ENCODE measurements at places on chromosomes 16 and 17.
A peak's percentile ranks its signal among the peaks of the same experiment; 100 is the strongest.

DNA sequence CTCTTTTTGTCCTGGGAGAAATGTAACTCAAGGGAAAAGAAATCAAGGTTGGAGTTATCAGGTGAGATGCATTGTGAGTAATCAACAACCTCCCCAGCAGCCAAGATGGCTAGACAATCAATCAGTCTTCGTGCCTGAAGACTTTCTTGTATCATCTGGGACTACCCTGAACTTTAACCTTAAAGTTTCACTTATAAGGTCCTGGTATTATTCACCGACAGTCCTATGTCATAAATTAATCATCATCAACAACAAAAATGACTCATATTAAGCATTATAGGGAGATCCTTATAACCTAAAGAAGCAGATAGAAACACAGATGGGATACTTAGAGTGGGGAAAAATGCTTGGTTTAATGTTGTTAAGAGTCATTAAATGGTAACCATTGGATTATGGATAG is 7.7 kb upstream of the TEKT3 start:
- DNase-seq = no peak

DNA sequence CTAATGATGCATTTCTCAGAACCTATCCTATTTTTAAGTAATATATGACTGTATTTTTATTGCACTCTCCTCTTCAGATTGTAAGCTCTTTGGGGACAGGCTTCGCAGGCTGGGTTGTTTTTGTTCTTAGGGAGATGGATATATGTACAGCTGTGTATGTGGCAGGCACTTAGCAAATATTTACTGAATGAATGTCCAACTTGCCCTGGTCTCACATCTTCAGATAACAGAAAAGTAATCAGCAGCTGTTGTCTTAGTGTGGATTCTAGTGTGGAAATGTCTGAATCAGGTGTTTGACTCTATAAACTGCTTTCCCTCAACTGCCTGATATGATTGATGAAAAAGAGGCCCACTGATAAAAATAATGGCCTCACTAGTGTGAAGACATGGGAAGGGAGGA is 47.1 kb upstream of the SLC12A3 start:
- DNase-seq = no peak

DNA sequence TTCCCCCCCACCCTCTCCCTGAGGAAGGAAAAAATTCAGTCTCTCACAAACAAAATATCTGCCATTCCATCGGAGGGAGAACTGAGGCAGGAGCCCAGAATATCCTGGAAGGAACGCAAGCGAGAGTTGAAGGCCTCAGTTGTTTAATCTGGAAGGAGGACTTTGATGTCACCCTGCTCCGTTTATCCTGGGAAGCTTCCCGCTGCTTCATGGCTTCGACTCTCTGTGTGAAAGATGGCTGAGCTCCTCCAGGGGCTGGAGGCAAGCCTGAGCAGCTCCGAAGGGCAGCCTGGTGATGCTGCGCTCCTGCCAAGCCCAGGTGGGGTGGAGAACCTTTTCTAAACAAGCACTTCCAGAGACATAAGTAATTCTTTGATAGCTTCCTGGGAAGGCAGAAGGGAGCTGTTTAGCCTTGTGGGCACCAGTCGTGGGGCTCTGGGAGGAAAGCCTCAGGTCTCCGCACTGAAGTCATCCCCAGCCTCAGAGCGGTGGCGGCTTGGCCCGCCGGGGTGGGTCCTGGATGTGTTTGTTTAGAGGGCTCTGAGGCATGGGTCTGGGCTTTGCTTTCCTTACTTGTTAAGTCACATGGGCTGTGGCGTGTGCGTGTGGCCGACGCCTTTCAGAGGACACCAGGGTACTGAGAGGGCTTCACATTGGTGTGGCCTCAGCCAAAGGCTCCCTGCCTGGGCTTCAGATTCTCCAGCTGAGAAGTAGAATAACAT is 7.9 kb downstream of the NKD1 start:
- DNase-seq = no peak

DNA sequence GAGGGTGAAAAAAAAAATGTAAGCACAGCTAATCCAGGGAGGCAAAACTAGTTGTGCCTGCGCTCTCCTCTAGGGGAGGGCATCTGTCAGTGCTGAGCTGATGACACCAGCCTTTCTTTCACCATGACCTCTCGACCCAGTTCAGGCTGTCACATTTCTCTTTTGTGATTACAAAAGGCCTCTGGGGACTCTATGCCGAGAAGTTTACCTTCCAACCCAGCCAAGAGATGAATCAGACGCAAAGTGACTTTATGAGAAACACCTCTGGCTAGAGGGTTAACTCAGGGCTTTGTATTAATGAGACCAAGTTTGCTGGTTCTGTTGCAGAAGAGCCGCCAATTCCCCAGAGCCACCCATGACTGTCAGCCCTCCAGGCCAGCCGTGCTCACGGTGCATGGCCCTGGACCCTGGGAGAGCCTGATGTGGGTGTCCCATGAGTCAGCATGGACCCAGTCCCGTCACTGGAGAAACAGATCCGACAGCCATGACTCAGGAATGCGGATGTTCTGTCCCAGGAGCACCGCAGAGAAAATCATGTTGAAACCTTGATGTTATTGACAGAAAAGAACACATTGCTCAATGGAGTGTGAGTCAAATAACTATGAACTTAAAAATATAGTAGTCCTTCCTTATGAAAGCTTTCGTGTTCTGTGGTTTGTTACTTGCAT is 437.2 kb downstream of the HS3ST3B1 start:
- DNase-seq = peak; percentile 100

DNA sequence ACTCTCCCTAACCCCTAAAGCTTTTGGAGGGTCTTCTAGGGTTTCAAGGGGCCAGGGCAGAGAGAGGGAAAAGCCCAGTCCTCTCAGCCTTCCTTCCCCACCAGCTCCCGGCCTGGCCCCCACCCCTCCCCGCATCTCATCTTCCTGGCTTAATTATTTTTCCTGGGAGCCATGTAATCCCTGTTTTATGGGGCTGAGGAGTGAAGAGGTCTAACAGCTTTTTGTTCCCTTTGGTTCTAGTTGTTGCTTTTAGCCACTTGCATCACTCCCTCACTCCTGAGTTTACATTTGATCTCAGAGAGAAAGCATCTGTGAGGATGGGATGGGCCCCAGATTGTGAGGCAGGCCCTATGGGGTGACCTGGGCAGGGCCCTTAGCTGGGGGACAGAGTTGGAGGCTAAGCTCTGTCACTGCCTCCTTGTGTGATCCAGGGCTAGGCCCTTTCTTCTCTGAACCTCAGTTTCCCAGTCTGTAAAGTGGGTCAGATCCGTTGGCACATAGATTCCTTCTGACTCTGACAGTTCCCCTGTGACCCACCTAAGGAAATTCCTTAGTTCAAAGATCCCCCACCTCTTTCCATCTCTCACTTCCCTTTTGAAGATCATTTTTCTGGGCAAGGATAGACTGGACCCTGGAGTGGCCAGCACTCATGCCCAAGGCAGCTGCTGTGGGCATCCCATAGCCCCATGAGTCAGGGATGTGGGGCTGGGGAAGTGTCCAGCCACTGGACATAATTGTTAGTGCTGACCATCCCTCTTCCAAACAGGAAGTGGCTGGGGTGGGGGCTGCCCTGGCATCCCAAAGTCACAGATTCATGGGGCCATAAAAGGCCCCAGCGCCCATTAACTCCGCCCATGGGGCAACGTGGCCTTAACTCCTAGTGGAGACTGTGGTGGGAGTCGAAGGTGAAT is 20.1 kb downstream of the UNC119 start:
- no peak for DNase-seq

GRCh38 chr17:49571764-49572163 is 3.9 kb upstream of the NXPH3 start:
- no peak for DNase-seq

GRCh38 chr17:57755480-57756070 is 10.5 kb upstream of the CCDC182 start:
- no peak for DNase-seq

DNA sequence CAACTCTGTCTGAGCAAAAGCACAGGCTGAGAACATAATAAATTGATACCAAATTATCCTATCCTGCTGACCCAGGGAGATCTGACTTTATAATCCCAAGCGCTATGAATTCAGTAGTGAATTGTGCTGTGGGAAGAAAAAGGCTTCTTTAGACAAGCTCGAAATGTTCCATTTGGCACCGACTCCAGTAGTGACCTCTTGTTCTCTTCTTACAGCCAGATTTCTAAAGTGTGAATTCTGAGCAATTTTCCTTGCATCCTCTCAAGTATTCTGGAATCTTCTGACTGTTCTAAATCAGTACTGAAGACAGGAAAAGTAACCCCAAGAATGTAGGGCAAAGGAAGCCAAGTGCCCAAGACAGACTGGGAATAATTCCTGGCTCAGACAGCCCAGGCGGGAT is 58.2 kb downstream of the CDYL2 start:
- DNase-seq = peak; percentile 10

DNA sequence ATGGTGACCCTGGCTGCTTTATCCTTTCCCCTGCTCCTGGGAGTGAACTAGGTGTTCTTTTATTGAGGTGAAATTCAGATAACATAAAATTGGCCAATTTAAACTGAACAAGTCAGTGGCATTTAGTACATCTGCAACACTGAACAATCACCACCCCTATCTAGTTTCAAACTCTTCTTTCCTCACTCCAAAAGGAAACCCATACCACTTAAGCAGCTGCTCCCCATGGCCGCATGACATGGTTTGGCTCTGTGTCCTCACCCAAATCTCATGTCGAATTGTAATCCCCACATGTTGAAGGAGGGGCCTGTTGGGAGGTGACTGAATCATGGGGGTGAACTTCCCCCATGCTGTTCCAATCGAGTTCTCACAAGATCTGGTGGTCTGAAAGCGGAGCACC is 154.1 kb downstream of the STX8 start:
- no peak for DNase-seq

- no peak for DNase-seq
These were observed 256.1 kb upstream of the RPL38 start for GRCh38 chr17:73947281-73947965.

DNA sequence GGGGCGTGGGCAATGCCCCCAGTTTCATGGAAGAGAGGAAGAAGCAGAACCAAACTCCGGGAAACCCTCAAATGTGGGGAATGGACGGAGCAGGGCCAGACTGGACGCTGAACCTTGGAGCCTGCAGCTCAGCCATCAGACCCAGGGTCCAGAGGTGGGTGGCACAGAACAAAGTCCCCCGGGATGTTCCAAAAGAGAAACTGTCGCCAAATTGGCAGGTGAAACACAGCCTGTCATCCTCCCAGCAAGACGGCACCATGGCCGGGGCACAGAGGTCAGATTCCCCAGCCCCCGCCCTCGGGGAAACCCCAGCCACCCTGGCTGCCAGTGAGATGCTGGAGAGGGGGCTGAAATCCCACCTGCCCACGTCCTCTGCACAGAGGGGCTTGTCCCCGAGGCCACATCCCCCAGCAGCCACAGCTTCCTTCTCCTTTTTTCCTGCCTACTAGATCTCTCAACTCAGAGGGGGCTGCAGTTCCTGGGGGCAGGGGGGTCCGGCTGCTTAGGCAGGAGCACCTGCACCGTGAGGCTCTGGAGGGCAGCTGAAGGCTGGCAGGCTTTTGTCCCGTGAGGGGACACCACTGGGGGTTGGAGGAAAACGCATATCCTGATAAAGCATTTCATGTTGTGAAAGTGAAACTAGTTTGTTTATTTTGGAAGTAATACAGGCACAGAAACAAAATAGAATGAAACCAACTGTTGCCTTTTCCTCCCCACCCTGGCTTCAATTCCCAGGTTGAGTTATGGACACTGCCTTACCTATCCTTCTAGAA is 1.2 kb upstream of the SECTM1 start:
- no peak for DNase-seq

- DNase-seq = no peak
These were observed 30.1 kb upstream of the SNN start for GRCh38 chr16:11638140-11638539.

DNA sequence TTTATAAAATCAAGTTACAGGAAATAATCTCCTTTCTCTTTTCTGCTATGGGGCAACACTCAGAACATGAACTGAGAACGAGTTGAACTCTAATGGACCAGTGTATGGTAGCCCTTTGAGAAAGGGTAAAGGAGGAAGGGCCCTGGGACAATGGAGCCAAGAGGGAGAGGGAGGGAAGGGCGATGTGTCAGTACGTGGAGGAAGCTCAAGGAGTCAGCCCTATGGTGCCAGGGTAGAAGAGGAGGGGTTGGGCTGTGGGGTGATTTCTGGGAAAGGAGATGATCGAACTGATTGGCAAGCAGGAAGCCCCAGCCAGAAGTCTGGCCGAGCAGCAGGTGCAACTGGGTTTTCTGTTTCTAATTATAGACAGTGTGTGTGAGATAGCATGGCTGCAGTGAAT is 4.3 kb upstream of the WIPI1 start:
- DNase-seq = no peak

DNA sequence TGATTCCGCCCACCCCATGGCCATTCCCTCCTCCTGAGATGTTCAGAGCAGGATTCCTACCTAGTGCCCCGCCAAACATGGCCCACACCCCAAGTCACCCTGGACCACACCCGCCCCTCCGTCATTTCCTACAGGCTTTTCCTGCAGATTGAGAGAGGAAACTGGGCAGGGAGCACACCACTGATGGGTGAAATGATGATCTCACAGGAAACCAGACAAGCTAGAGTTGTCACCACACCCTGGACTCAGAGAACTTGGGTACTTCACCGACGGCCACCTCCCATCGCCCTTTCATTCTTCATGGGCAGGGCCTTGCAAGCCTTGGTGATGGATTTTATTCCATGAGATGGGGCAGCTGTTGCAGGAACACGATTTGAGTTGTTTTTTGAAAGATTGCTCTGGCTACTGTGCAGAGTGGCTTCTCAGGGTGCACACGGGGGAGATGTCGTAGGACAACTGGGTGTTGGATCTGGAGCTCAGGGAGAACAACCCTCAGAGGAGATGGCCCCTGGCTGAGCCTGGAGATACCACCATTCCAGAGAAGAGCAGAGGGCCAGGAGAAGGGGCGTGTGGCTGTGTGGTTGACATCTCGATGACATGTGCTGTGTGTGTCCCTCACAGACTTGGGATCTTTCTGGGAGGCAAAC is 7.4 kb upstream of the B9D1 start:
- DNase-seq = no peak

- DNase-seq = no peak
These were observed 1.4 kb upstream of the PITPNA start for GRCh38 chr17:1563786-1564613.

GRCh38 chr16:4602331-4602730 is 12.4 kb downstream of the UBALD1 start:
- no peak for DNase-seq

- DNase-seq = no peak
These were observed 2.4 kb upstream of the NACA2 start for GRCh38 chr17:61593426-61593825.

DNA sequence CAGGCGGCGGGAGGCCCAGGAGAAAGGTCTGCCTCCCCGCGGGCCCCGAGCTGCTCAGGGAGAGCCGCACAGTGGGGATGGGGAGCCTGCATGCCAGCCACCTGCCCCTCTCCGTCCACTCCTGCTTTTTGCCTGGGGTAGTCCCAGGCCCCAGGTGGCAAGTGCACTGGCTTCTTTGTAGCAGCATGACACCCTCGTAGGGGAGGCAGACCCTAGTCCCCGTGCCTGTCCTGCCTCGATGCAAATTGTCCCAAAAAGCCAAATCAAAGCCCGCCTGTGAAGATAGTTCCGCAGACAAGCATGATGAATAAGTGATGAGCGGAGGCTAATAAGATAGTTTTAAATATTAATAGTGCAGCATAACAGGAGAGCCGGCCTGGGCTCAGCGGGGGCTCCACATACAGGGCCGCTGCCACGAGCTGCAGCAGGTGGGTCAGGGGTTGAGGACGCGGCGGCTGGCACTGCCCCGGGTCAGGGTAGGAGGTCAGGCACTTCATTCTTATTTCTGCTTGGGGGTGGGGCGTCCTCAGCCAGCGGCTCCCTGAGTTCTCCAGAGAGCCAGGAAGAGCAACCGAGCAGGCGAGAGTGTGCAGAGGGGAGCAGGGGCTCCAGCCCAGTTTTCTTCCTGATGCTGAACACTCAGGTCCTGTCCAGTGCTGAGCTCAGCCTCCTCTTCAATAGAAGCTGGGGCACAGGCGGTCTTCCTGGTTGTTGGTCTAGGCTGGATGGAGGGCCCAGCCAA is 26.8 kb downstream of the GINS2 start:
- DNase-seq = no peak
